Liver (tissue), 10 donors: ENCODE measurements at places on chromosomes 3 and 15. TPM values are rescaled to one million over a fixed set of nuclear protein-coding genes. Genes with fewer than 3 reads are reported as not detected.

Gene IFT80
- 3.5 TPM for polyA plus RNA-seq

Gene FOXB1
- not detected for polyA plus RNA-seq

Gene LTK
- polyA plus RNA-seq = 1.4 TPM

Gene SPINK8
- not detected for polyA plus RNA-seq

Gene CLDND1
- 21.8 TPM for polyA plus RNA-seq

Gene PP2D1
- polyA plus RNA-seq = not detected

Gene FETUB
- 28.6 TPM for polyA plus RNA-seq

Gene OR5H2
- polyA plus RNA-seq = not detected

Gene THRB
- 5.9 TPM for polyA plus RNA-seq

Gene POPDC2
- polyA plus RNA-seq = 0.54 TPM

Gene GP5
- polyA plus RNA-seq = 0.03 TPM

Gene NPAP1
- not detected for polyA plus RNA-seq

Gene RTP3
- 18.1 TPM for polyA plus RNA-seq

Gene MUSTN1
- 6.1 TPM for polyA plus RNA-seq

Gene KLF13
- polyA plus RNA-seq = 50.5 TPM

Gene MASP1
- 53.2 TPM for polyA plus RNA-seq

Gene FYTTD1
- 11.5 TPM for polyA plus RNA-seq

Gene DUOX2
- 0.06 TPM for polyA plus RNA-seq

Gene P2RY1
- polyA plus RNA-seq = 0.54 TPM

Gene IQCH
- 0.23 TPM for polyA plus RNA-seq

Gene APEH
- 65.1 TPM for polyA plus RNA-seq

Gene CYP1A2
- polyA plus RNA-seq = 21.8 TPM

Gene GOLGA8M
- 1.3 TPM for polyA plus RNA-seq

Gene TM6SF1
- polyA plus RNA-seq = 0.65 TPM

Gene C3orf18
- 1.1 TPM for polyA plus RNA-seq

Gene PLSCR1
- polyA plus RNA-seq = 31.0 TPM

Gene BCL2A1
- 0.50 TPM for polyA plus RNA-seq

Gene LAMB2
- polyA plus RNA-seq = 87.6 TPM

Gene MGLL
- 277 TPM for polyA plus RNA-seq

Gene EFHB
- not detected for polyA plus RNA-seq

Gene B2M
- 3,021 TPM for polyA plus RNA-seq

Gene CAMK1
- 20.1 TPM for polyA plus RNA-seq

Gene GOLGA8J
- polyA plus RNA-seq = 0.06 TPM

Gene LINGO1
- polyA plus RNA-seq = not detected

Gene UROC1
- 16.5 TPM for polyA plus RNA-seq

Gene APOD
- 0.56 TPM for polyA plus RNA-seq

Gene CCR8
- not detected for polyA plus RNA-seq

Gene SPTBN5
- 0.19 TPM for polyA plus RNA-seq

Gene GPR171
- polyA plus RNA-seq = 0.23 TPM

Gene NR2F2
- polyA plus RNA-seq = 12.0 TPM

Gene NKIRAS1
- 5.6 TPM for polyA plus RNA-seq

Gene C2CD4A
- not detected for polyA plus RNA-seq

Gene ROPN1
- polyA plus RNA-seq = not detected

Gene CGNL1
- 12.0 TPM for polyA plus RNA-seq

Gene SPINT1
- polyA plus RNA-seq = 1.6 TPM

Gene MESP2
- 0.03 TPM for polyA plus RNA-seq

Gene HIGD2B
- polyA plus RNA-seq = not detected

Gene CHRM5
- polyA plus RNA-seq = not detected

Gene ATP13A5
- polyA plus RNA-seq = not detected

Gene SLC22A14
- not detected for polyA plus RNA-seq

Gene IL16
- 1.9 TPM for polyA plus RNA-seq

Gene CACNA1D
- 1.8 TPM for polyA plus RNA-seq
